ENCODE measurements at places on chromosomes 16 and 17.

GRCh38 chr17:77404812-77405581 is 264.2 kb downstream of the SEC14L1 start:
- peak; percentile 86 for DNase-seq

GRCh38 chr17:15436473-15437302 is 30.7 kb downstream of the CDRT4 start:
- DNase-seq: peak; percentile 48

GRCh38 chr17:80826955-80827645 is 164.5 kb upstream of the CHMP6 start:
- peak; percentile 93 for DNase-seq

GRCh38 chr17:56465886-56466285 is 127.6 kb upstream of the NOG start:
- no peak for DNase-seq

- no peak for DNase-seq
Measured at GRCh38 chr17:15377616-15378015, 36.2 kb upstream of the TEKT3 start.

GRCh38 chr17:68200689-68201417 is 47.0 kb upstream of the AMZ2 start:
- peak; percentile 86 for DNase-seq

DNA sequence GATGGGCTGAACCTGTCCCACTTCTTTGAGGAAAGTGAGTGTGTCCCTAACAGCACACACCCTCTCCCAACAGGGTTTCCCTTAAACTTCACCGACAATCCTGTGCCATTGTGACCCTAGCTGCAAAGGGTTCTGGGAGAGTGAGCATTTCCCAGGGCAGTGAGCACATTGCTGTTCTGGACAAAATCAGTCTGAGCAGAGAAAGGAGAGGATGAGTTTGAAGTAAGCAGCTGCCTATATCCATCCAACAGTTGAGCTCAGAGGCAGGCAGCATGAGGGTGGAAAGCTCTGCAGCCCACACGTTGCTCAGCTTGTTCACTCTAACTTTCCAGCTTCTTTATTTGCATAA is 296.5 kb upstream of the MAF start:
- no peak for DNase-seq

DNA sequence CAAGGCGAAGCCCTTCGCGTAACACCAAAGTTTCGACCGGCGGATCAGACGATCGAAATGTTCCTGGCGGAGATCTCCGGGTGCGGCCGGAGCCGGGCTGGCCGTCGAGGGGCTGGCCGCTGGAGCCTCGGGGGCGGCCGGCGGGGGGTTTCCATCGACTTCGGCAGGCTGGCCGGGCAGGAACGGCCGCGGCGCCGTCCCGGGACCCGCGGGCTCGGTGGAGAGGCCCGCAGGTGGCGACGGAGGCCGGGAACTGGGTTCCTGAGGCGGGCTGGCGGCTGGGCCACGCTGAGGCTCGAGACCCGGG is 1.1 kb downstream of the EPOP start:
- no peak for DNase-seq

GRCh38 chr17:31724619-31725018 is 134.4 kb downstream of the COPRS start:
- peak; percentile 20 for DNase-seq

DNA sequence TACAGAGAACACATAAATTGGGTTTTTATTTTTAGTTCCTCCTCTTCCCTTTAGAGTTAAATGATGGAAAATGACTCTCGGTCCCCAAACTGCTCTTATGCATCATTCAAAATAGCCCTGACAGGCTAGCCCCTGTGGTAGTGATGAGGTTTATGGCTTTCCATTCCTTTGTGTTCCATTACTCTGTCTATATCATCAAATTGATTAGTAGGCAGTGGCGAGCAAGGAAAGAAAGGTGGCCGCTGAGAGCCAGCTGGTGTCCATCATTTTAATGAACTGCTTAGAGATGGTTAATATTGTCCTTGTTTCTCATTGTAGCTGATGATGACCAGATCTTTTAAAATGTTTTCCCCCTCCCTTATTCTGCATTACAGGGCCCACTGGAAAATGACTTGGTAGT is 179.5 kb downstream of the PHKB start:
- DNase-seq: no peak

DNA sequence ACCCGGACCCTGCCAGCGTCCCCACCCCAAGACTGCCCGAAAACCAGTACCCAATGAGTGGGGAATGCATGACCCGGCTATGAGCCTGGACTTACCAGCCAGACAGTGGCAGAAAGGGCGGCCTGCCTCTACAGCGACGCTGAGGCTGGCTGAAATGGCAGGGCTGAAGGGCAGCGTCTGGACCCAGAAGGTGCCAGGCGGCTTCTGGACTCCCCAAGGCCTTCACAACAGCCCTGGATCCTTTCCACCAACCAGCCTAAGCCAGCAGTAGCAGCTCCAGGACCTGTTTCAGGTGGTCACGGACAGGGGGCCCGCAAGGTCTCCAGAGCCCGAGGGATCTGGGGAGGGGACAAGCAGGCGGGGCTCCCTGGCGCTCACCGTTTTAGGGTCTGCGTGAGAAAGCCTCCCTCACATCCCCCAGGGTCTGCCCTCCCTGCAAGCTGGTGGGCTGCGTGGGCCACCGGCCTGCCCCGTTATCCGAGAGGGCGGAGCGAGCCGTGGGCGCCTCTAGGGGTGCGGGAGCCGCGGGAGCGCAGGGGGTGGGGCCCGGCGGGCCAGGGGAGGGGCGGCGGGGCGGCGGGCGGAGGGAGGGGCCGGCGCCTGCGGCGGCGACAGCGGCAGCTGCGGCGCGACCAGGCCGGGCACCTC is at the start of gene RIPOR1:
RIPOR1 (plus strand) TSS at position 608 of the 648 bp plus-strand sequence. CDS start 9,618 bp downstream, outside the sequence.
- peak; percentile 54 for DNase-seq

DNA sequence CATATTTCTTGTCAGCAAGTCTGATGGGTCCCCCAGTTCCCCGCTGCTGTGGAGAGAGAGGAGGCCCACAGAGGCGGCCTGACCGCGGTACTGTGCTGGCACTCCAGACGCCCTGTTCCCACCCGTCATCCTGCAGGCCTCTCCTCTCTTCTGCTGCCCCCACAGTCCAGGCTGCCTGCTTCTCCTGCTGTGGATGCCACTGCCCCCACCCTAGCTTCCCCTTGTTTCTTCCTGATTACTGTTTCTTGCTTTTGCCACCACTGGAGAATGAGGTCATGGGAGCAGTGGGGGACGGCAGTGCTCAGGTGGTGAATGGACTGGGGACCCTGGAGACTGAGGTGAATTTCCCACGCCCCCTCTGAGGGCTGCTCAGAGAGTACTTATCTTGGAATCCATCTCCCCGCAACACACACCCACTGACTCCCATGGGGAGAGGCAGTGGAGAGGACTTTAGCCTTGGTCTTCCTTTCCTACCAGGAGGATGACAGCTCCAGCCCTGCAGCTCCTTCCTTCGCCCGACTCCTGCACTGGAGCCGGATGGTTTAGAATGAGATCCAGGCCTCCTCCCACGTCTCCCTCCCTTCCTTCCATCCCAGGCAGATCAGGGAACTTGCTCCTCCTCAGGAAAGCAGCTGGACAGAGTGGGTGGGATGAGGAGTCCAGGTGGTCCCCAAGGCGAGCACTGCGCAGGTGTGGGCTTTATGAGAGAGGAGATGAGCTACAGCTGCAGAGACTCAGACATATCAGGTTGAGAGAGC is 60.4 kb downstream of the PLXDC1 start:
- DNase-seq: peak; percentile 21

DNA sequence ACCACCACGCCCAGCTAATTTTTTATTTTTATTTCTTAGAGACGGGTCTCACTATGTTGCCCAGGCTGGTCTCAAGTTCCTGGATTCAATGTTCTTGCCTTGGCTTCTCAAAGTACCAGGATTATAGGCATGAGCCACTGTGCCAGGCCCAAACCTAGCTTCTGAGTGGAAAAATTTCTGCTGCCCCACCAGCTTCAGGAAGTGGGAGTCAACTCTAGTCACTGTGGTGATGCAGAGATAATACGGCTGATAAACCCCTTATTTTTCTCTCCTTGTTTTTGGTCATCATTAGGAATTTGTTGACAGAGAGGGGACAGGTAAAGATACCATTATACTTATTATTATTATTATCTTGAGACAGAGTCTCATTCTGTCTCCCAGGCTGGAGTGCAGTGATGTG is 27.8 kb upstream of the PHOSPHO1 start:
- no peak for DNase-seq

DNA sequence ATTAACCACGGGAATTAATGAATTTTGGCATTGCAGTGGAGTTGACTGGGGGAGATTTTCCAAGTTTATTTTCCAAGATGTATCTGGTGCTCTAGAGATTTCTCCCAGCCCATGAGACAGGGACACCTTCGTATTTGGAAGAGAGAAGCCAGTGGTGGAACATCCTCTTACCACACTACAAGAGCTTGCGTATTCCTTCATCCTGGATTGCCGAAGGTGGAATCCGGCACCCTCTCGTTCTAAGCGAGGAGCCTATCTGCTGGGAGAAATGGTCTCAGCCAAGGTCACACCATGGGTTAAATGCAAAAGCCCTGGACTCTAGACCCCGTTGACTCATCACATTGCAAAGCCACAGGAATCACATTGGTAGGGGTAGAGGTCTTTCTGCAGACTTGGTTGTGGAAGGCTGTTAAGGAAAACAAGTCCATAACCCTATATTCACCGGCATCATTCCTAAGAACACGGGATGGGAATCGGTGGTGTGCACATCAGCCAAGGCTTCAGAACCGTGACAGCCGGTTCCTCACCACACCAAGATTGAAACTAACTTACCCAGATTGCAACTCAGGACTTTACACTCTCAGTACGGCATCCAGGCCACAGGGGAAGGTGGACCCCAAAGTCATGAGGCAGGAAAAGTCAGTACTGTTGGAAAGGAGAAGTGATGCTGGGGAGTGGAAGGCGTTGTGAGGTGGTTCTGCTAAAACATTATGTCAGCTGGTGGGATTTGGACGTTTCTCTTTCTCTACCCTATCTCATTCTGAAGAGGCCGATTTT is 259.8 kb downstream of the CPPED1 start:
- peak; percentile 67 for DNase-seq

GRCh38 chr16:28126684-28127620 is 63.4 kb upstream of the GSG1L start:
- DNase-seq: no peak

DNA sequence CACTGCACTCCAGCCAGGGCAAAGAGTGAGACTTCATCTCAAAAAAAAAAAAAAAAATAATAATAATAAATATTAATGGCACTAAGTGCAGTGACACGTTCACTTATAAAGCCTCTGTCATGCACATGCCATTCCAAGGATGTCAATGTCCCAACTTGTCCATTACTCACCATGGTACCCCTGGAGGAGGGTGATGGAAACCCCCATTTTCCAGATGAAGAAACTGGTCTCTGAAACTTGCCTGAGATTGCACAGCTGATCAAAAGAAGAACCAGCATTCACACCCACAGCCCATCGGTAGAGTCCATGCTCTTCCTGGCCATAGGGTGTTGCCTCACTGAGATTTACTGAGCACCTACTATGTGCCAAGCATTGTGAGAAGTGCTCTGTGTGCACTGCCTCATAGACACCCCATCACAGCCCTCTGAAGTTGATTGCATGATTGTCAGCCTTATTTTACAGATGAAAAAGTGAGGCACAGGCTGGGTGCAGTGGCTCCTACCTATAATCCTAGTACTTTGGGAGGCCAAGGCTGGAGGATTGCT is 123.7 kb downstream of the ABCC1 start:
- peak; percentile 62 for DNase-seq

GRCh38 chr17:48314716-48315115 is 115.3 kb downstream of the SKAP1 start:
- no peak for DNase-seq

- DNase-seq: no peak
Measured at GRCh38 chr17:27218719-27219488, 75.0 kb upstream of the WSB1 start.

DNA sequence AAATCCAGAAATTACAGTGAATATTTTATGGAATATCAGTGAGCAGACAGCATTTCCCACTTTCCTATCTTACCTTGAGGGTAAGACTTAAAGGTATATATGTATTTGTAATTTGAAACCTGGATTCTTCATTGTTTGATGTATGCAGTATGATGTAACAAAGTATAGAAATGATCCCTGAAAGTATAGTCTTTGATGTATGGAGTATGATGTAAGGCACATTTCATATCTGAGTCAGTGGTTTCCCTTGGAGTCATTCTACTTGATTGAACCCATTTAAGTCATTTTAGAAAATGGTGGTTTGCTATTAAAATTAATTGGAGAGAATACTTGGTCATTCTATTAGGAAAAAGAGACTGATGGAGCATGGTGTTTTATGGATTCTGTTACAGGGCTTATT is 10.1 kb downstream of the AMZ2 start:
- DNase-seq: no peak

DNA sequence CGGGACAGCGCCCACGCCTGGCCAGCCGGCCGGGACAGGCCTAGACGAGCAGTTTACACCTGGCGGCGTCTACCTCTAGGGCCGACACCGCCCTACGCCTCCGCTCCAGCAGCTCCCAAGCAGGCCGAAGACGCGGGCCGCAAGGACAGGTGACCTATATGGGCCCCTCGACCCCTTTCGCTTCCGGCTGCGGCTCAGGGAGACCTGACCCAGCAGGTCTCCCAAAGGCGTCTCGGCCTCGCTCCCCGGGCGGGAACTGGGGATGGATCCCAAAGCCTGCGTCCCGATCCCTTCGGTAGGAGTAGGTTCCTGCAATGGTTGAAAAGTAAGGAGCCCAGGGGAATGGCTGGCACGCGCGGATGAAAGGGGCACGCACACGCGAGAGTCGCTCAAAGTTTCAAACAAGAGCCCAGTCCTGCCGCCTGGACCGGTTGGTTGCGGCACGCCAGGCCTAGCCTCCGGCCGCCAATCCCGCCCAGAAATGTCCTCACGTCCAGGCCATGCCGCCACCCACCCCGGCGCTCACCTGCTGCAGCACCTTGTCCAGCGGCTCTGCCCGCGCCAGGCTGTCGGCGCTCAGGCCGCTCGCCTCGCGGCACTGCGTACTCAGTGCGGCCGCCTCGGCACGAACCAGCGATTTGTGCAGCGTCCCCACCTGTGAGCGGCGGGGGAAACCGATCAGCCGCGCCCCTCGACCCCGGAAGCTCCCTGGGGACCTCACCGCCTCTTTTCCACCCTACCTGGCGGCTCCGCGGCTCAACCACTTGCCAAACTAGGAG is 630 bp downstream of the ESRP2 start:
- DNase-seq: no peak

- DNase-seq: no peak
Measured at GRCh38 chr17:82864713-82865248, 25.0 kb upstream of the ZNF750 start.

GRCh38 chr17:62676231-62676943 is 48.9 kb downstream of the MRC2 start:
- DNase-seq: no peak

- peak; percentile 52 for DNase-seq
Measured at GRCh38 chr16:24499193-24499814, 40.1 kb upstream of the RBBP6 start.

- no peak for DNase-seq
Measured at GRCh38 chr16:14263011-14263410, 191.9 kb downstream of the MRTFB start.

- no peak for DNase-seq
Measured at GRCh38 chr17:34435182-34435928, 72.3 kb upstream of the CCL1 start.
